Keratinocyte (primary cell): ENCODE measurements at places on chromosomes 12 and 14.
A peak's percentile ranks its signal among the peaks of the same experiment; 100 is the strongest.

DNA sequence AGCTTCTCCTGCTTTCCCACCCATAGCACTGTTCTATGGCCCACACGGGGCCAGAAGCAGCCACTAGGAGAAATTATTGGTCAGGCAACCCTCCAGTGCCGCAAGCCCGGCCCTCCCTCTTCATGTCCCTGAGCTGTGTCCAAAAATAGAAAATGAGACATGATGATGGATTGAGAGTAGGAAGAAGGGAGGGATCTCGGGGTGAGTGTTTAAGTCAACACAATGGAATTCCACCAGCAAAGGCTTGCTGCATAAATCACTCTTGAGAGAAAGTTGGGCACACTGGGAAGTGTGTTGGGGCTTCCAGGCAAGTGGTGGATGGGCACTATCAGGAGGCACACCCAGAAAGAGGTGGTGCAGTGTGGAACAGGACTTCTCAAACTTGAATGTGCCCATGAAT is 94.2 kb downstream of the LLPH start:
- DNase-seq = peak; percentile 91

GRCh38 chr12:24861766-24862540 is 86.9 kb downstream of the BCAT1 start:
- no peak for DNase-seq

DNA sequence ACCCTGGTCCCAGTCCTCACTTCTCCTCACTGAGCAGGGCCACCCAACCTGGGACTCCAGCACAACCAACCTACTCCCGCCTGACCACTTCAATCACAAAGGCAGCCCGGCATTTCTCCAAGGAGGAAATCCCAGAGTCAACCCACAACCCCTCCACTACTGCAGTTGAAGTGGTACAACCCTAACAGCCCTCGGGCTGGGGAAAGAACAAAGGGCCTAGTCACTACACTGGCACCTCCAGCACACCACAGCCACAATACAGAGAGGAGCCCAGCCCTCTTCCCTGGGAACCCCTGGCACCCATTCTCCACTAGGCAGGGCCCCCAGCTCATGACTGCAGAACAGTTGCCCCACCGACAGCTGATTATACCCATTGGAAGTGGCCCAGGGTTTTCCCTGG is 13.7 kb upstream of the OR5AU1 start:
- DNase-seq = no peak

GRCh38 chr14:85415015-85415712 is 114.8 kb upstream of the FLRT2 start:
- peak; percentile 97 for DNase-seq

- DNase-seq = no peak
These were observed 4.3 kb upstream of the BCDIN3D start for GRCh38 chr12:49847161-49847560.

DNA sequence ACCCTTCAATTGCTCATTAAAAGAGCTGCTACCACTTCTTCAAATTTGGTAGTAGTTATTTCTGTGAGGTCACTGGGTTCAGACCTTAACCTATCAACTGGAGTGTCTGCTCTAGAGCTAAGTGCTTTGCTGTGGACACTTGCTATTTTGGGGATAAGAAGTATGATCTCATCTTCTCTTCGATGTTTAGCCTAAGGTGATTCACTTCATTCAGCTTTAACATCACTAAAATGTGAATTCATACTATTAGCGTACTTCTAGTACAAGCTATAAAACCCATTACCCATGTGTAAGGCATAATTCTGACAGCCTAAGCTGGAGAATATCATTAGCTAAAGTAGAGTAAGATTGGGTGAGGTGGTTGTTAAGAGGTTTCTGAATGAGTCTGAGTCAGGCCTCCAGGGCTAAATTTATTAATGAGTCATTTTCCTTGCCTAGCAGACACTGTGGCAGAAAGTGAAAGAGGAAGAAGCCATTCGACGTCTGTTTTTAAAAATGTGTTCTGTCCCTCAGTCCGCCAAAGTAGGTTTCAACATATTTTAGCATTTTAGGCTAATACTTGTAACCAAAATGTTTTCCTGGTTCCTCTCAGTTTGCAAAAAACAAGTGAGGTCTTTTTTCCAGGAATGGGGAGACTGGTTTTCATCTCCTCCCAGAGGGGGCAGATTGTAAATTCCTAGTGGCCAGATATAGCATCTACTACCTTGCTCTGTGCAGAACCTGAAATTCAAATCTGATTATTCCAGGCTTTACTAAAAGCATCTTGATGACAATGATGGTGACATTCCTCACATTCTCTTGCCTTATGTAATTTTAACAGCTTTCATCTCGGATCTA is 103.6 kb downstream of the SSPN start:
- no peak for DNase-seq

- no peak for DNase-seq
These were observed at the start of gene C1R for GRCh38 chr12:7092229-7092985. Gene C1R (minus strand): TSS chr12:7092445. CDS start chr12:7092388, 57 bp downstream.

DNA sequence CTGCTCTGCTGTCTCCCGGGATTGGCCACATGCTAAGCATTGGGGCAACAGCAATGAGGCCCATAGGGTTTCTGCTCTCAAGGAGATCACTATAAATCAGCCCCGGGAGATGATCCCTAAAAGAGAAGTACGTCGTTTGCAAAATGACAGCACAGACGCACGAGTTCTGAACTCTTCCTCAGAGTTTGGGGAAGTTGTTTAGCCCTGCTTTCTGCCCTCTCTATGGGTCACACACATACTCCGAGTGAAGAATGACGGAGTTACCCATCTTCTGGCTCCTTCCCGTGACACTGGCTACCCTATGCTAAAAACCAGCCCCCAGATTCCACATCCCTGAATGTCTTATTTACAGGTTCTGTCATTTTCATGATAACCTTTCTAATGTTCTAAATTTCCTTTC is 258.0 kb upstream of the PLEKHG7 start:
- DNase-seq = no peak

GRCh38 chr12:115404761-115405470 is 720.9 kb upstream of the TBX3 start:
- DNase-seq = peak; percentile 30

- DNase-seq = no peak
These were observed 92.3 kb downstream of the ERC1 start for GRCh38 chr12:1083151-1083888.

- no peak for DNase-seq
These were observed 136.9 kb downstream of the STXBP6 start for GRCh38 chr14:24913021-24913420.

DNA sequence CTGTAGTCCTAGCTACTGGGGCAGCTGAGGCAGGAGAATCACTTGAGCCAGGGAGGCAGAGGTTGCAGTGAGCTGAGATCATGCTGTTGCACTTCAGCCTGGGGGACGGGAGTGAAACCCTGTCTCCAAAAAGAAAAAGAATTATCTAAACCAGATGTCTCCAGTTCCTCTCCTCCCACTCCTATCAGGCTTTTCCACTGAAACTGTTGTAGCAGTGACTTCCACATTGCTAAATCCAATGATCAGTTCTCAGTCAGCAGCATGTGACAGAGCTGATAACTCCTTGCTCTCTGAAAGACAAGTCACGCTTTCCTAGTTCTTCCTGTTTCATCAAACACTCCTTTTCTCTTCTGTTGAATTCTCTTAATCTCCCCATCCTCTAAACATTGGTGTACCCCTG is 8.6 kb downstream of the SLC38A6 start:
- no peak for DNase-seq

- DNase-seq = no peak
These were observed 152.5 kb upstream of the BTG1 start for GRCh38 chr12:92297932-92298696.

GRCh38 chr14:60815371-60815770 is 80.8 kb downstream of the MNAT1 start:
- no peak for DNase-seq

- DNase-seq = no peak
These were observed 125.2 kb downstream of the ALX1 start for GRCh38 chr12:85405262-85405661.
